Muscle of back (tissue), 13 donors: ENCODE measurements at places on chromosomes 13 and 19.

DNA sequence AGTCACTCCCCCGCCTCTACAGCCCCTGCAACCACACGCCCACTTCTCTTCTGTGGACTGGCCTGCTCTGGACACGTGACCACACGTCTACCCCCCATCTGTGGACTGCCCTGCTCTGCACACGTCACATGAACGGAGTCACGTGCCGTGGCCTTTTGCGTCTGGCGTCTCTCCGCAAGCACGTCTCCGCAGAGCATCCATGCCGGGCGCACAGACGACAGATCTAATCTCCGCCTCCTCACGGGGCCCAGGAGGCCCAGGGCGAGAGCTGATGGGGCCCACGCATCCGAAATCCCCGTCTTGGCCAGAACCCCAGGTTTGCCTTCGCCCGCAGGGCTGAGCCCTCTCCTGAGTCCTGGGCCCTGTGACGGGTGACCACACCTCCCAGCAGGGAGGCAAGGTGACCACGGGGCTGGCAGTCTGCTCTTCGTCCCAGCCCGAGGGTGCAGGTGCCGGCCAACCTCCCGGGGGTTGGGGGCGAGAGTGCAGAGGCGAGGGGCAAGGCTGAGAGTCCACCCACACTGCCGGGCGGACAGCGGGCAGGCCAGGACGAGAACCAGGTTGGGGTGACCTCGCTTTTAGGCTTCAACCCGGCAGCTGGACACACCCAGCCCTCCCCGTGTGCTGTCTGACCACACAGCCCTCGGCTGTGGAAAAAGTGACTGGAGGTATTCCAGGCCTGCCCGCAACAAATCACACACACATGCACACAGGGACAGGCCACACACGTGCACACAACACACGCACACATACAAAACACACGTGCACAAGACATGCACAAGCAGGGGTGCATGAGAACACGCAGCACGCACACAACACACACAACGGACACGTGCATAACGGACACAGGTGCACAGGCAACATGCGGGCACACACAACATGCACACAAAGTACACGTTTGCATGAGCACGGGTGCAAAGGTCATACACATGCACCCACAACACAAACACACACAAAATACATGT is 3.9 kb downstream of the SBNO2 start:
- DNase-seq, result no peak

GRCh38 chr13:24458736-24459135 is 53.8 kb downstream of the PARP4 start:
- DNase-seq, result no peak

DNA sequence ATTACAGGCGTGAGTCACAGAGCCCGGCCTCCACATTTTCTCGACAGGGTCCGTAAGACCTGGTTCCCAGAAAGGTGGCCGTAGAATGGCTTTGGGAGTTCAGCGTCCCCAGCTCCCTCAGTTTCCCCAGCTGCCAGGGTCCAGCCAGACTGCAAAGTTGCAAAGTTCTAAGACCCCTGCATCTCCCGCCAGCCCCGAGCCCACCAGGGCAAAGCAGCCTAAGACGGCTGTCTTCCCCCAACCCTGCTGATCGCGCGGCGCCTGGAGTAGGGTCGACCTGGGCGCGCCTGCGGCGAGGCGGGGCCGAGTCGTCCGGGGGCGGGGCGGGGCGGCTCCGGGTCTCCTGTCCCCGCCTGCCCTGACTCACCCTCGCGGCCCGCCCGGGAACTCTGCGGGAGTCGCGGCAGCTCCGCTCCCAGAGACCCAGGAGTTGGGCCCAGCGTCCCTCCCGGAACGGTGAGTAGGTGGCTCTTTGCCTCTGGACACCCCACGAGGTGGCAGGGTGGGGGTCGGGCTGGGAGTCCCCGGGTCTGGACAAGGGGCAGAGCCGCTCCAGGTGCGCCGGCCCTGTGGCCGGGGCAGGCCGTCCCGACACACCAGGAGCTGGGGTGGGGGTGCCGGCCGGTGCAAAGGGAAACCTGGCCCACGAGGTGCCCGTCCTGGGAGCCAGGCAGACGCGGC is at the start of gene LRRC8E:
LRRC8E (plus strand) TSS at position 366 of the 681 bp plus-strand sequence. CDS start 7,094 bp downstream, outside the sequence.
- DNase-seq, result peak; percentile 30

DNA sequence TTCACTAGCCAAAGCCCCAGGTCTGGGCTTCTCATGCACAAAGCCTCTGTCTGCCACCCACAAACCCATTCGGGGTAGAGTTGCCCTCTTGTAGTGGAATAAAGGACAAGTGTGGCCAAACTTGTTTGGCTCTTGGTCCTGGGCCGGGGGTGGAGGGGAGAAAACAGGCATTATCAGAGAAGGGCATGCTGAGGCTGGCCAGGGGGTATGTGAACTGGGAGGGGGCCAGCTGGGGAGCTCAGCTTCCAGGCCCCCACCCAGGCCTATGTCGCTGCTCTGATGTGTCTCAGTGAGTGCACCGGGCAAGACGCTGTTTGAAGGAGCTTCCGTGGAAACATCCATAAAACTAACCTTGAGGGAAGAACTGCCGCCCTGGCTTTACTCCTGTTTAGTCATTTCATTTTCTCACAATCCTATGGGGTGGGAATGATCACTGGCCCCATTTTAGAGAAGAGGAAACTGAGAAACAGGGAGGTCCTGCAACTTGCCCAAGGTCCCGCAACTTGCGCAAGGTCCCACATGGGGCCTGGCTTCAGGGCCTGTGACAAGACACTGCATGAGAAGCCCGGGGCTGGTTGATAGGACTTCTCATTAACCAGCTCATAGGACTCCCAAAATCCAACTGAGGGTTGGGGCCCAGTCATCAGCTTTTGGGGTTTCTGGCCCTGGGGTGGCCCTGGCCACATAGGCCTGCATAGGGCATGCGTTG is 30.8 kb downstream of the CCNE1 start:
- DNase-seq, result peak; percentile 11

DNA sequence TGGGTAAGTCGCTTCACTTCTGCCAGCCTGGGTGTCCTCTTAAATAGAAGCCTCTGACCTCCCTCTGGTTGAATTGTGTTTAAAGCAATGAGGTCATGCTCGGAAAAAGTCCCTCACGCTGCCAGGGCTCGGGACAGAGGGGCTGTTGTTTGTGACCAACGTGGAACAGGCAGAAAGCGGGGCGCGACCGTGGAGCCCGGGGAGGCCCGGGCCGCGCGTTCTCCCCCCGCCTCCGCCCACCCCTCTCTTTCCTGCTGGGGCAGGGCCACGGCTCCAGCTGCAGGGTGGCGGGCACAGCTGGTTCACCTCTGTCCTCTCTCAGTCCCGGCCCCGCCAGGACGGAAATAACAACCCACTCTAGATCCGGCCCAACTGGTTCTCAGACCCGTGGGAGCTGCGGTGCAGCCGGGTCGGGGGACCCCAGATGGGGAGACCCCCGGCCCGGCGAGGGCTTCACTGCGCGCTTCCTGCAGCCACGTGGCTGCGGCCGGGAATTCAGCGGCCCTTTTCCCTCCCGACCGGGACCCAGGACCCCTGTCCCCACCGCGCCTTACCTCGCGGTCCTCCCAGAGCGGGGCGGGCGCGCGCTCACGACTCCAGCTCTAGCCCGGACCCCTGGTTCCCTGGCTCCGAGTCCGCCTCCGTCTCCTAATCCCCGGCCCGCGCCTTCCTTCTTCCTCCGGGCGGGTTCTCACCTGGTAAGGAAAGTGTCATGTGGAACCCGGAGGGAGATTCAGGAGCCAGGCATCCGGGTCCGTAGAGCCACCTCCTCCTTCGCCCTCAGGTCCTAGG is 1.9 kb downstream of the CDC42EP5 start:
- peak; percentile 47 for DNase-seq

- DNase-seq, result no peak
These were observed 709.3 kb upstream of the KLHL1 start for GRCh38 chr13:70817576-70817975.

DNA sequence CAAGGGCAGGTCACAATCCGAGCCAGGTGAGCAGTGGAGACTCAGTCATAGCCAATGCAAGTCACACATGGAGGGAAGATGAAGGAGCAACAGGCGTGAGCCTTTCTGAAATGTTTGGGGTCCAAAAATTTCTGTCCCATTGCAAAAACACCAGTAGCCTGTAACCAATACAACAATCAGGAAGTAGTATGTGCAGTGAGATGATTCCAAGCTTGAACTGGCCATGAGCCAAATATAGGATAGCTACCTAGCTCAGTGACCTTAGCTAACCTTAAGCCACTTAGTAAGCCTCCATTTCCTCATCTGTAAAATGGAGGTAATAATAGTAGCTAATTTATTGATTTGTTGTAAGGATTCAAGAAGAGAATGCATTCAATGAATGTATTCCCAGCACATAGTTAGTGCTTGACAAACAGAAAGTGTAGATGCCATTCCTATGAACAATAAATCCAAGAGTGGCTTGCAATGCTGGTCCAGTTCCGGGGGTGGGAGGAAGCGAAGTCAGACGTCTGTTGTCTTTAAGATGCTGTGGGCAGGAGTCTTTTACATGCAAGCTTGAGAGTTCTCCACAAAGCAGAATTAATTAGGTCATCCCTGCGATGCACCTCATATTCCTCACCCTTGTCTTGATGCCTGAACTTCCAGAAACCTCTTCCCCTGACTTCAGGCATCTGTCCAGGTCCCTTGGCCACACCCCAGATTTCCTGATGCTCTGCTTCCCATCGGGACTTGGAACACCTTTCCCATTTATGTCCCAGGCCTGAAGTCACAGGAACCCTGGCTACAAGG is 195.7 kb upstream of the UBL3 start:
- DNase-seq, result peak; percentile 43

- peak; percentile 36 for DNase-seq
These were observed 60.0 kb downstream of the TPT1 start for GRCh38 chr13:45280751-45281634.

DNA sequence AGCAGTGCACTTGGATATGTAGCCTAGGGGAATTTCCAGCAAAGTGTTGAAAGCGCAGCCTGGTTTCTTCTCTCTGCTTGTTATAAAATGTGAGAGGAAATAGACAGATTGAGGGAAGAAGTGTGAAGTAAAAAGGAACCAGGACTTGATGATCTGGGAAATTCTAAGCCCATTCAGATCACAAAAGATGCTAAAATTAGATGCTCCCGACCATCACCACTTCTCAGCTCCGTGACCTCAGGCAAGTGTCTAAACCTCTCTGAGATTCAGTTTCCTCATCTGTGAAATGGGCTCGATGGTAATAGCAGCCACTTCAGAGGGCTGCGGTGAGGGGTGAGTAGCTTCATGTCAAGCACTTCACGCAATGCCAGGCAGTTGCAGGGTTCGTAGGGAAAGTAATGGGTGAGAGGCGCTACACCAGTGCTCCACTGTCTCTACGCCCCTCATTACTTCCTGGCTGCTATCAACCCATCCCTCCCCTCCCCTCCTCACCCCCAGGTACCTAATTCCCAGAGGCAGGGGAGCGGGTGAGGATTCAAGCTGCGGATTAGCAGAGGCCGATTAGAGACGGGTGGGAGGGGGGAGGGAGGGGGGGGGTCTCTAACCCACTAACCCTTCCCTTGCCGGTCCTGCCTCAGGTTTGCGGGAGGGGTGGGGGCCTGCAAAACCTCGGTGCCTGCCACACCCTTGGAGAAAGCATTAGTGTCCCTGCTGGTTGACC is 9.0 kb upstream of the NFIC start:
- DNase-seq, result no peak

GRCh38 chr13:33775339-33776108 is 42.4 kb upstream of the RFC3 start:
- no peak for DNase-seq

DNA sequence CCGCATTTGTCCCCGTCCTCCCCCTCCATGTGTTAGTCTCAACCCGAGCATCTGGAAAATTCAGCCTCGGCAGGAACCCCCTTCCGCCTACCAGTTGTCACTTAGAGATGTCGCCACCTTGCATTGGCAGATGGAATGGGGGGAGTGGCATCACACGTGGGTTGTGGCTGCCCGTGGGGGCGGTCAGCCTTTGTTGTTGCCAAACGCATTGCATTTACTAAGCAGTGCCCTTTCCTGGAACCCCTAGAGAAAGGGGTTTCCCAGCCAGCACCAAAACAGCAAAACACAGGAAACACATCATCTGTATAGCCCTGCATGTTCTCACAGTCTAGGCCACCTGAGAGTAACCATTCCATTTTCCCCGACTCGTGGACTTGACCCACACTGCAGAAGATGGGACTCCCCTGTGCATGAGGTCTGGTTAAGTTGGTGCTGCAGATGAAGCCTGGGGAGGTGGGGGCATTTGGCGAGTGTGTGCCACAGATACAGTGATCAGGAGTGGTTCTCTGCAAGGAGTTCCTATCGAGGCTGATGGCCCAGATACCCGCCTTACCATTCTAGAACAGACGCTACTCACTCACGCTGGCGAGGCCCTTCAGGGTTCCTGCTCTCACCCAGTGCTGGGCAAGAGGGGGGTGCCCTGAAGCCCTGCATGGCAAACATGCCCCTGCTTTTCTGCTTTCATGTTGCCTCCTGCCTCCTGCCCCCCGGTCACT is 38.3 kb downstream of the TMED1 start:
- no peak for DNase-seq

GRCh38 chr19:47157431-47158321 is 27.0 kb downstream of the SAE1 start:
- DNase-seq, result no peak

DNA sequence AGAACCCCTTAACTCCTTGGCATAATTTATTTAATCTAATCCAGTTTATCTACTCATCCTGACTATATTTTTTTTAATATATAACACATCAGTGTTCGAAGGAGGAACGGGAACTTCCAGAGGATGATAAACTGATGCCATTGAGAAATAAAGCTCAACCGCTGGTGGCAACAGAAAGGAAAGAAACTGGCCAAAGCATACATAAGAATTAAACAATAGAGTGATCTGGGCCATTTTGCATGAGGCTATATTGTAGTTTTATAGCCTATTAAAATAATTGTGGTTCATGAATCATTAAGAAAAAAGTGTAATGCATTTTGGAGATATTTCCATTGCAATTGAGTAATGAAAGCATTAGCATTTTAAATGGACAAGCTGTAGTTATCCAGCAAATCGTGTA is 94.2 kb downstream of the FRY start:
- no peak for DNase-seq

- peak; percentile 78 for DNase-seq
These were observed 75.9 kb upstream of the RNF113B start for GRCh38 chr13:98252931-98253470.

- DNase-seq, result no peak
These were observed 6.4 kb downstream of the ISYNA1 start for GRCh38 chr19:18431351-18432197.

GRCh38 chr19:459724-460511 is 915 bp downstream of the SHC2 start:
- DNase-seq, result peak; percentile 81

DNA sequence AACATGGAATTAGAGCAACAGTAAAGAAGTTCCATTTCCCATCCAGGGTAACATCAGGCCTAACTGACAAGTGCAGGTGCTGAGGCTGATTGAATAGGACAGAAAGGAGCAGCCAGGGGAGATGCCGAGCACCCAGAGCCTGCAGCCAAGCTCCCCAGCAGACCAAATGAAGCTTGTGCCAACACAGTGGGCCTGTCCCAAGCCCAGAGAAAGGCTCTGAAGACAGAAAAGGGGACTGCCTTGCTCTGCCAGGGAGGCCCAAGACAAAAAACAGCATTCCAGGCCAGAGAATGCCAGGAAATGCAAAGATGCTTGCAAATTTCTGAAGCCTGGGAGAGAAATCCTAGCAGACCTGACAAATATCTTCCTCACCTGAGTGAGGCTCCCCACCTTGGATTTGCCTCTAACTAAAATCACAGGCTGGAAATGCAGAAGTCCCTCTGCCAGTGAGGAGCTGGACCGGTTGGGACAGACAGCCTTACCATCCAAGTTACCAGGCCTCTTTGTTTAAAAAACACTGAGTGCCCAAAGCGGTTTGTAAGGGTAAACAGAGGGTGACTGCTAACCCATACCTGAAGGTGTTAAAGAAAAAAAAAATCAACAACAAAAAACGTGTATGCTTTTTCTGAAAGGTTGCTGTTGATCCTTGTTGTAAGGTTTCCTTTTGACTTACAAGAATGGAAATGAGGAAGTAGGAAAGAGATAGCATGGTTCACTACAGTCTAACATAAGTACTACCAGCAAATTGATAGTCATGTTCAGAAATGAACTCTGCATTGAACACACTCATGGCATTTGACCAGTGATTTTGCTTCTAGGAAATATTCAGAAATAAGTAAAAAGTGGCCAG is 11.8 kb upstream of the HMGB1 start:
- no peak for DNase-seq
